ENCODE measurements at places on chromosomes 2 and 18.

GRCh38 chr2:10830641-10831399, 18.2 kb upstream of the PDIA6 start:
- no peak for DNase-seq

DNA sequence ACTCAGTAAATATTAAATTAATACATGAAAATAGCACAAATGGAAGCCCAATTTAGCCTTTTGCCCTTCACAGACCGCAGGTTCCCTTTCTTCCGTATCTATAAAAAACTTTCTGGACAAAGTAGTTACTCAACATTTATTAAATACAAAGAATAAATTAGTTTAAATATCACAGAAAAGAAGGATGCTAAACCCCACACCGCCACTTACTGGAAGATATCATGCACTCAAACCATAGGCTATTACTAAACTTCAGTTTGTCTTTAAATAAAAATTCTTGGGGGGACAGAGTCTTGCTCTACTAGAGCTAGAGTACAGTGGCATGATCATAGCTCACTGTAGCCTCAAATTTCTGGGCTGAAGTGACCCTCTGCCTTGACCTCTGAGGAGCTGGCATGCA, 120.7 kb upstream of the FHL2 start:
- no peak for DNase-seq

DNA sequence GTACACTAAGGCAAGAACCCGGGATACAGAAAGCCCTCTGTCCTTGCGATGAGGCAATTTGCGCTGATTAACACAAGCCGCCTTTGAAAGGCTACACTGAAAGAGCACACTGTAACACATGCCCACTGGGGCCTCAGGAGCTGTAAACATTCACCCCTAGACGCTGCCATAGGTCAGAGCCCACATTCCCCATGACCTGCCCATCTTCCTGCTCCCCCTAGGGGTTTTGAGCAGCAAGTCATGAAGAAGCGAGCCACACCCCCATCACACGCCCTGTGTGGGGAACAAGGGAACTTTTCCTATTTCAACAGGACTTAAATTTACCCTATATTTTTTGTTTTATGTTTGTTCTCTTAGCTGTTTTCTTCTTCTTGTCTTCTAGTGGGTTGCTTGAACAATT, 47.8 kb upstream of the SLC4A10 start:
- no peak for DNase-seq

DNA sequence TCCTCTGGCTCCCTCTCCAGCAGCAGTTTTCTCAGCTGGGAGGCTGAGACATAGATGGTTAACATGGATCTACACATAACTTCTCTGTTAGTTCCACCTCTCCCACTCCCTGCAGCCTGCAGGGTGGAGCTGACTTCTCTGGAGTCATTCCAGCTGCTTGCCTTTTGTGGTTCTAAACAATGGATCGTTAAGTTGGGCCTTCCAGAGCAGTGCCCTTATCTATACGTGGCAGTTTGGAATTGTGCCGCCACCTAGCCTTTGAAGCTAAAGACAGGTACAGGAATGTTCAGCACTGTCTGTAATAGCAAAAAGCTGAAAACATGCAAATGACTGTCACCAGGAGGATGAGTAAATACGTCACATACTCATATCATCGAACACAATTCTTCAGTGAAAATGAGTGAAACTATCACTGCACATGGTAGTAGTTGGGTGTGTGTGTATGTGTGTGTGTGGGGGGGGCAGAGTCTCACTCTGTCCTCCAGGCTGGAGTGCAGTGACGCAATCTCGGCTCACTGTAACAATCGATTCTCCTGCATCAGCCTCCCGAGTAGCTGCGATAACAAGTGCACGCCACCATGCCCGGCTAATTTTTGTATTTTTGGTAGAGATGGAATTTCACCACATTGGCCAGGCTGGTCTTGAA, 50.3 kb downstream of the SH2D6 start:
- DNase-seq: no peak

DNA sequence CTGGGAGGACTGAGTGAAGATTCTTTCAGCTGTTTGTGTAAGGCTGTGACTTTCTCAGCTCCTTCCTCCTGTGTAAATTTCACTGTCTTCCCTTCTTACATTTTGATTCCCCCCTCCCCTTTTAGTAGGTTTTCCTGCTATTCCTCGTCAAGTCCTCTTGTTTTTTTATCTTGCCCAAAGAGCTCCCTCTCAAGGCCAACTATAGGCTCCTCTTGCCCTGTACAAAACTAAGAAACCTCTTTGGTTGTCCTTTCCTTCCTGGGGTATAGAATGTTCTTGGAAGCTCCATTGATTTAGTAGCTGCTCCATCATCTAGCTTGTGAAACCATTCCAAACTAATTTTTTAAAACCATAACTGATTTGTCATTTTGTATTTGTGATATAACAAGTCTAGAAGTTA, 7.3 kb downstream of the CCDC121 start:
- DNase-seq: no peak

GRCh38 chr2:73937103-73937885, 10.6 kb downstream of the DGUOK start:
- DNase-seq: no peak

- DNase-seq: no peak
Measured at GRCh38 chr2:99399063-99399462, 61.9 kb downstream of the EIF5B start.

DNA sequence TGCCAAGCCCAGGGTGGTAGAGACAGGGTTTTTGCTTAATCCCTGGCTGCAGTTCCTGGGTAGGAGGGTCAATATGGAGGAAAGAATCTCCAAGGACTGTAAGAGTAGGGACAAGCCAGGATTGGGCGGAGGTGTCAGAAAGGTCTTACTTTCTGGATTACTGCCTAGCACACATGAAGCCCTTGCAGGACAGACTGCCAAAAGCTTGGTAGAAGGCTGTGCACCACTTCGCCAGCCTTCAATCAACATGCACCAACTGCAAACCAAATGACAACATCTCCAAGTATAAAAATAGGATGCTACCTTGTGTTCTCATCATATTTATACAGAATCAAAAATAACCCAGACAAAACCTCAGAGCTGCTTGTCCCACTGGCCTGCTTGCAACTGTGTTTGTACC, 3.7 kb downstream of the ZNF142 start:
- DNase-seq: no peak

GRCh38 chr18:77550625-77551024, 301.0 kb downstream of the GALR1 start:
- DNase-seq: no peak

DNA sequence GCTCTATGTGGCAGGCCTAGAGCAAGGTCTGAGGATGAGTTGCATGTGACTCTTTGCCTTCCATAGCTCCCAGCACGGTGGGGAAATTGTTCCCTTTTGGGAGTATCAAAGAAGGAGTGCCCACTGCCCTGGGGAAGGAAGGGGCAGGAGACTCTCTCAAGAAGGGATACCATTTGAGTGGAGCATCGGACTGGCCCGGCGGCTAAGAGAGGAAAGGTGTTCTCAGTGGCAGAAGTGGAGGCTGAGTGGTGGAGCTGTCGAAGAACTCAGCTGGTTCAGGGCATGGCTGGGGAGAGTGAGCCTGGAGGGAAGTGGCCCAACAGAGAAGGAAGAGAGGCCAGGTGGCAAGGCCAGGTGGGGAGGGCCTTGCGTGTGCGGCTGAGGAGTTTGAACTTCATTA, 235.2 kb downstream of the DYSF start:
- DNase-seq: no peak

DNA sequence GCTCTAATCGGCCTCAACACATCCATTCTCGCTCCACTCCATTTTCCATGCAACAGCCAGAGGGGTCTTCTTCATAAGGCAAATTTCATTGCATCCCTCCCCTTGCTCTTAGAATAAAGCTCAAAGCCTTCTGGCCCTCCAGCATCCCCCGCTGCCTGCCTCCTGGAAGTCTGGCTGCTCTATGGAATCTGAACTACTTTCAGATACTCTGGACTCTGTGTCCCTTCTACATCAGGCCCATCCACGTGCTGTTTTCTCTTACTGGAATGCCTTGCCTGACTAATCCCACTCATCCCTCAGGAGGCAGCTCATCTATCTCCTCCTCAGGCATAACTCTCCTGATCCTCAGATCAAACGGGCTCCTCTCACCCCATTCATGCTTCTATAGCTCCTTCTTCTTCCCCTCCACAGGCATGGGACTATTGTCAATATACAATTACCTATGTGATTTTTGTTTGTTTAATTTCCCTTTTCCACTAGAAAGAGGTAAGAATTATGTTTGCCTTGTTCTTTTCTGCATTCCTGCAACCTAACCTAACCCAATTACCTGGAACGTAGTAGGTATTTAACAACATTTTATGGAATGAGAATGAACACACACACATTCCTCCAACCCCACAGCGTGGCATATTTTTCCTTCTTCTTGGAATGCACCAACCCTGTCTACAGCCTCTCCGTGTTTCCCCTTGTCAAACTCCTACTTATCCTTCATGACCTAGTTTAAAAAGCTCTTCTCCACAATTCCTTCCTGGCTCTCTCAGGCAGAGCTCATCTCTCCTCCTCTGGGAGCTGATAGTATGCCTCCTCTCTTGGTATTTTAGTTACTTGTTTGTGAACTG, 49.5 kb downstream of the LBH start:
- no peak for DNase-seq

- no peak for DNase-seq
Measured at GRCh38 chr18:3907955-3908354, 458.0 kb downstream of the TGIF1 start.

DNA sequence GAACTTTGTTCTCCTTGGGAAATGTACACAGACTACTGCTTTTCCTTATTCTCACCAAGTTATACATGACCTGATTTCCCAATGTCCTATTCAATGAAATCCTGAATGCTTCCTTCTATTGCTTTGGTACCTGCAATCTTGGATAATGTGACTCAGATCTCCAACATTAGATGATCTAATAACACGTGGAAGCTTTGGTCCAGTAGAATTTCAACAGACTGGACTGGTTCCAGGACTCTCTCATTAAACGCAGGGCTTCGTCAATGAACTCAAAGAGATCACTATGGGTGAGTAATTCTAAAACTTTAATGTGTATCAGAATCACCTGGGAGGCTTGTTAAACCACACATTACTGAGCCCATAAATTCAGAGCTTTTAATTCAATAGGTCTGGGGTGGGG, 413.6 kb upstream of the KCNH7 start:
- DNase-seq: no peak

DNA sequence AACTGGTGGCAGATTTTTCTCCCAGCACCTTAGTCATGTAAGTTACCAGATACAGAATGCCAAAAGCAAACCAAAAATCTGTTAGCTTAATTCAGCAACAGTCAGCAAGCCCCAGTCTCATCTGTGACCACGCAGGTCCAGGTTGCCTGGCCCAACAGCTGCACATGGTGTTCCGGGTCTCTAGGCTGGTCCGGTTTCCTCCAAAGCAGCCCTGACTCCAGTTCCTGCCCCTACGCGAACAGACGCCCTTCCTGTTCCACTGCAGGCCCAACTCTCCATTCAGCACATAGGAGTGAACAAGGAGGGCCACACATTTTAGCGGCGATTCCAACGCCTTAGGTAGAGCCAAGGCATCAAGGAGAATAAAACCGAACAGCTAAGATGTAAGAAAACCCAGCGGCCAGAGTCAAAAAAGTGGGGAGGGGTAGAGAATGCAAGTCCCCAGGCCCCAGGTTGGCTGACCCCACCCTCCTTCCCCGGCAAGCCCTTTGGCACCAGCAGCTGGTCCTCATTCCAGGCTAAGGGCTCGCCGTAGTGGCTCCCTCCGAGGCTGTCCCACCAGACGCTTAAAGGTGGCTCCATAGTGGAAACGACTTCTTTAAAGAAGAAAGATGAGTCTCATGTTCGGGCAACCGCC, 1.5 kb downstream of the STK25 start:
- no peak for DNase-seq

DNA sequence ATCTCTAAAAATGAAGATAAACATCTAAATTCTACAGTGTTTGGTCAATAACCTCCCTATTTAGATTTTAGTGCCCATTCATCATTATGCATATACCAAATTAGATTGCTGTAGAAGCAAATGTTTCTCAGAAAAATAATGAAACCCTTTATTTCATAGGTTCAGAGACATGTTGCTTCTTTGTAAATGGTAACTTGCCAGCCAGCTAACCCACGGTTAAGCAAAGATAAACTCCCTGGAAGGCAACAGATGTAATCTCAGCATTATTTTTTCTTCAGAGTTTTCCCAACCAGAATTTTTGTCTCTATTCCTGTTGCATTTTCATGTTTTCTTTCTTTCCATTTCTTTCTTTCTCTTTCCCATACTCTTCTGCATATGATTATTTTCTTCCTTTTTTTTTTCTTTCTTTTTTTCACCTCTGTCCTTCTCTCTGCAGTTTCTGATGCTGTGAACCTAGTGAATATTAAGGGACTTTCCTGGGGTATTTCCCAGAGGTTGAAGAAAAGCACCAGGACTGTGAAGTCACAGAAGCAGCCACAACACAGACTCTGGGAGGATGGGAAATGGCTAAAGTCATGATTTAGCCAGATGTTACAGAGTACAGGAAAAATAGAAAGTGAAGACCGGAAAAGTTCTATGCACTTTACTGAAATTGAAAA, 50.0 kb upstream of the DSG1 start:
- no peak for DNase-seq

- DNase-seq: no peak
Measured at GRCh38 chr18:8455661-8456614, 153.3 kb upstream of the RAB12 start.

All from stimulated activated CD4-positive, alpha-beta T cell treated with anti-CD3 and anti-CD28 coated beads, Interleukin-1b, Interleukin-23, amount 100 ng/mL, for 24 hours (primary cell).